Chondrocyte (in vitro differentiated cells): ENCODE measurements at places on chromosomes 3 and 15. TPM values are rescaled to one million over a fixed set of nuclear protein-coding genes. Genes with fewer than 3 reads are reported as not detected.
A peak's percentile ranks its signal among the peaks of the same experiment; 100 is the strongest.

The ZNF774 gene
- 3.2 to 4.8 TPM (median 3.3 TPM) in 3 replicates for total RNA-seq

The CCDC39 gene
- not detected in 3 replicates for total RNA-seq

The DPH3 gene
- 19.8 to 23.8 TPM (median 20.5 TPM) in 3 replicates for total RNA-seq

The COLQ gene
- 4.2 to 5.6 TPM (median 4.4 TPM) in 3 replicates for total RNA-seq

The HTR3E gene
- total RNA-seq, result not detected in 3 replicates

The SEMA3F gene
- total RNA-seq, result 18.7 to 37.5 TPM (median 36.7 TPM) in 3 replicates

The CPNE9 gene
- not detected in 3 replicates for total RNA-seq

DNA sequence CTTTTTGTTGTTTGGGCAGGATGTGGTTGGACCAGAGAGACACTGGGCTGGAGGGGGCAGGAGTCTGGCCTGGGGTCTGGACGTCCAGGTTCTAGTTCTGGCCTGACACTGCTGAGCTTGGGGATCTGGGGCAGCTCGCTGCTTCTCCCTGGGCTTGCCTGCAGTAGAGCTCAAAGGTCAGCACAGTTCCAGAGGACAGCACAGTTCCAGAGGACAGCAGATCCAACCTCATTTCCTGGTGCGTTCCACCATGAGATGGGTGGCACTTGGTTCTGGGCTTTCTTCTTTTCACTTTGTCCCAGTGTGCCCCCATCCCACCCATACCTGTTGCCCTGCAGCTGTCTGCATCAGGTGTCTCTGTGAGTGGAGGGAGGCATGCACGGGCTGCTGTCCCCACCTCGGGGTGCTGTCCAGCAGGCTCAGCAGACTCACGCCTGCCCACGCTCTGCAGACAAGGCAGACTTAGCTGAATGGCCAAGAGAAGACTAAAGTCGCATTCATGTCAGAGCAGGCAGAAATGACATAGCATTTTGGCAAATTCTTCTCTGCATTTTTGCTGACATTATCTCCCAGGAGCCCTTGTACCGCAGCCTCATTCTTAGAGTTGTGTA lies 16.7 kb downstream of the CACNA2D3 start:
- DNase-seq, result no peak

- DNase-seq, result no peak
These were observed 11.4 kb upstream of the MEX3B start for GRCh38 chr15:82056958-82057823.

DNA sequence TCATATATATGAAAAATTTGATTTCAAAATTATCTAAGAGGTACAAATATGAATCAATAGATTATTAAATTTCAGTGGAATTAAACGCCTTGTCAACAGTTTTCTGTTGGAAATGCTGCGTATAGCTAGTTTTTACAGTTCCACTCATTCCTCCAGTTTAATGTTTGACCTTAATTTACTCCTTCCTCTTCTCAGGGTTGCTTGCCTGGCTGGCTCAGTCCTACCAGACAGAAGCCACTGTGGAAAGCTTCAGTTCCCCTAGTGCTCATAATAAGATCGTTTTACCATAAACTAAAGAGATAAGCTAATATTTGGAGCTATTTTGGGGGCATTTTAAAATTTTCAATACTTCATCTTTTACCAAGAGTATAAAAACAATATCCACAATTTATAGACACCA lies 22.8 kb downstream of the EMC7 start:
- DNase-seq, result no peak

GRCh38 chr15:76840830-76841460 lies 64.2 kb downstream of the SCAPER start:
- no peak for DNase-seq

- DNase-seq, result no peak
These were observed 144.1 kb upstream of the RASGRP1 start for GRCh38 chr15:38708672-38709180.

DNA sequence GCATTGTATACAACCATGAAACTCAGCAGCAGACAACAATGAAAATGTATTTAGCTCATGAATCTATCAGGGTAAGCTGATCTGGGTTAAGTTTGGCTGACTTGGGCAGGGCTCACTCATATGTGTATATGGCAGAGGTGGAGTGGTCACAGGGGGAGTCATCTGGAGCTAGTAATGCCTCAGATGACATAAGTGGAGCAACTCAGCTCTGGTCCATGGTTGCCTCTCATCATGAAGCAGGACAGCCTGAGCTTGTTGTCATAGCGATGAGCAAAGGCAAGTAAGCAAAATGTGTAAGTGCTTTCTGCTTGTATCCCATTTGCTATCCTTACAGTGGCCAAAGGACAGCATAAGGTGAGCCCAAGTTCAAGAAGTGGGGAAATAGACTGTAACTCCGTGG lies 64.5 kb downstream of the ALCAM start:
- no peak for DNase-seq

- no peak for DNase-seq
These were observed 61.8 kb downstream of the FOXB1 start for GRCh38 chr15:60065951-60066350.

GRCh38 chr3:162152636-162153035 lies 656.0 kb downstream of the OTOL1 start:
- DNase-seq, result no peak

DNA sequence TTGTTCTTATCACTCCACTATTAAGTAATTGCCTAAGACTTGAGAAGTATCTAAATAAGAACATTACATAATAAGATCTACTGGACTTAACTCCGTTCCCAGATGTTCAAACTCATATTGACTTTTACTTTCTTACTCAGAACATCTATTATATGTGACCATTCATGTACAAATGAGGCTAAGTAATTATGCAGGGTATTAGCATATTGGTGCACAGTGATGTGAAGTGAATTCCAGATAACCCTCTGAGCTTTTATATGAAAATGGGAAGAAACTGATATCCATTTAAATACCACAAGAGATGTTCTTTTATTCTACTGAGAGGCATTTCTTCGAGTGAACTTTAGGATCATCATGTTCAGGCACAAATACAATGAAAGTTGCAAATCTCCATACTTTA lies 135.7 kb downstream of the ZPLD1 start:
- no peak for DNase-seq

DNA sequence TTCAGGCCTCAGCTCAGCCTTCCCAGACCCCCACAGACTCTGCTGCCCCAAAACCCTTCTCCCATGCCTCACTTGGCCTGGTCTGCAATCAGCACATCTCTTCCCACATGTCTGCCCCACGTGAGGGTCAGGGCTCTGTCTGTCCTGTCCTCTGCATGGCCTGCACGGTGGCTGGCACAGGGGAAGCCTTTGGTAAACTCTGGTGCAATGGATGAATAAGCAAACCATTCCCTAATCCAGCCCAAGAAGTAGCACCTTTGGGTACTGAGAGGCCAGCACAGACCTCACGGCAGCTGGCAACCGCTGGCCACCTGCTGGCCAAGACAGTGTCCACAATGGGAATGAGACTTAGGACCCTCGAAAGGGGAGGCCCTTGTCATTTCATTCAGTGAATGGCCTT lies 27.7 kb downstream of the ABTB1 start:
- peak; percentile 54 for DNase-seq

DNA sequence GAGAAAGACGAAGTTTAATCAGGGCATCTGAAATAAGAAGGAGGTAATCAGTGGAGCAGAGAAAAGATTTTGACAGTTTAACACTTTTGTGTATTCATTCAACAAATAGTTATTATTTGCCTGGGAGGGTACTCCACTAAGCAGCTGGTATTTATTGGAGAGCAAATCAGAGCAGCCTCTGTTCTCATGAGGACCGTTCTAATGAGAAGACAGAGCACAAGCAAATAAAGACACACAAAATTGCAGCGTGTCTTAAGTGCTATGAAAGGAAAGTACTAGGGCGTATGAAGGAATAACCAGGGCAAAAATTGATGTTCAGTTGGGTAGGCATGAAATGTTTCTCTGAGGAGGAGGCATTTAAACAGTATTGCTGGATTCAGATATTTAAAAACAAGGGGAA lies 302.9 kb upstream of the RARB start:
- no peak for DNase-seq

GRCh38 chr3:192169332-192169915 lies 557.9 kb downstream of the FGF12 start:
- no peak for DNase-seq
